WTC11 (cell line): ENCODE measurements at places on chromosomes 2 and 18.
A peak's percentile ranks its signal among the peaks of the same experiment; 100 is the strongest.

- no peak overlapping the region for H3K4me3 ChIP-seq
- H3K4me1 ChIP-seq: no peaks in the 10 kb centered on the region
- H3K27me3 ChIP-seq: no peaks in the 10 kb centered on the region
- DNase-seq: no peak
- peaks cover 56% of the 10 kb centered on the region for H3K36me3 ChIP-seq
Observed at GRCh38 chr2:149575752-149576151, 11.8 kb downstream of the MMADHC start.

DNA sequence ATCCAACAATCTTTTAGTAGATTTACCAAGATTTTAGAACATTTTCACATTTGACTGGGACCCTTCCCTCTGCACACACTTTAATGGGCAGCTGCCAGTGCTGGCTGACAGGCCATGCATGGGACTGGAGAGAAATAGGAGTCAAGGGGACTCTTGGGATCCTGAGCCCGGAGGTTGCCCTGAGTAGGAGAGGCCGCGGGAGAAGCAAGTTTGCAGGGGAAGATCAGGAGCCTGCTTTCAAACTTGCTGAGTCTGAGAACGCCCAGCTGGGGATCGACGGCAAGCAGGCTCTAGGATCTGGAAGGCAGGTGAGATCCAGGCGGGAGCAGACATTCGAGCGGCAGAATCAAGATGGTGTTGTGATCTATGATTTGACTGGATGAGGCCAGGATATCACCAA is 186.1 kb downstream of the HDAC4 start:
- H3K4me1 ChIP-seq: peaks cover 54% of the 10 kb centered on the region
- DNase-seq: no peak
- H3K27ac ChIP-seq: peak overlapping the region; percentile 60; the same call in 1 of the 2 replicates
- H3K36me3 ChIP-seq: no peaks in the 10 kb centered on the region
- H3K27me3 ChIP-seq: no peaks in the 10 kb centered on the region

DNA sequence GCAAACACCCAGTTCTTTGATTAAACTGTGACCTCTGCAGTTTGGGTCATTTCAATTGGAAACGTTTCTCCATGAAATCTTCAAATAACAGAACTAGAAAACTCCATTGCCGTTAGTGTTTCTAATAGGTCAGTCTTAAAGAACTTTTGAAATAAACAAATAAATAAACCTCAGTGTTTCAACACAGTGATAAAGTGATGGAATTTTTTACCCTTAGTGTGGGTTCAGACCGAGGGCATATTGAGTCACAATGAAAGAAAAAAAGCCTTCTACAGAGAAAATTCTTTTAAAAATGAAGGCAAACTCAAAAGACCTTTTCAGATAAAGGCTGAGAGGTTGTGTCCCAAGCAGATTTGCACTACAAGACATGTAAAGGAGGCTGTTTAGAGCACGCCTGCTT is 149.6 kb downstream of the NCKAP5 start:
- no peak overlapping the region for H3K4me3 ChIP-seq
- peaks cover 3% of the 10 kb centered on the region for H3K27me3 ChIP-seq
- H3K4me1 ChIP-seq: peaks cover 39% of the 10 kb centered on the region

DNA sequence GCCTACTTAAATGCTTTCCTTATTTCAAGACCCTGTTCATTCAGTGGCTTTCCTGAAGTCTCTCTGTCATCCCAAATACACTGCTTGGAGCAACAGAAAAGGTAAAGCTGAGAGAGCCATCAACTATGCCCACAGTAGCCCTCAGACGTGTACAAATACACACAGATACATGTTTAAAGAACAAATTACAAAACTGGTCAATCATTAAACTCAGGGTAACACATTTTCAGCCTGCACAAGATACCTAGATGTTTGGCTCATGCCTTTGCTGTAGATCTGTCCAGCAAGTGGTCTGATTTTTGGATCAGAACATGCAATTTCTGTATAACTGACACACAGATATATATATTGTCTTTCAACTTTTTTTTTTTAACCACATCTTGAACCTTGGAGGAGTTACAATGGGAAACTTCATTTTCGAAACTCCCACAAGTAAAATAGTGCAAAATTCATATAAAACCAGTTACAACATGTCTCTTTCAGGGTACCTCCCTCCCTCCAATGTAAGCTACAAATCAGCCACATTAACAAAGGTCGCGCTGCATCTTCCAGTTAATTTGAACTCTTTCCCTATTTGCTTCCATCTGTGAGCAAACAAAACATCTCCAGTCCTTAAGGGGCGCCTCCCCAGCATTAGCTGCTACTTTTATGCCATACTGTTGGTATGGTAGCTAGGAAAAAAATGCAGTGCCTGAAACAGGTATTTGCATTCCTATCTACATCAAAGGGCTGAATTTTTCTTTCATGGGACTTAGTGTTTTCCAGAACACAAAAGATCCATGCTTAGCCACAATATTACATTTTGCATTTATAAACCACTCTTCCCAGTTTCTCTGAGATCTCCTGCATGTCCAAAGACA is 311.9 kb downstream of the NRXN1 start:
- no peaks in the 10 kb centered on the region for H3K27me3 ChIP-seq
- no peak for DNase-seq
- peak overlapping the region; percentile 64 for H3K27ac ChIP-seq
- 0 out of 2 replicates have a peak overlapping the region, but pooled peaks have one; percentile 0 for H3K4me3 ChIP-seq
- H3K4me1 ChIP-seq: peaks cover 49% of the 10 kb centered on the region

- H3K27ac ChIP-seq: no peak overlapping the region
- H3K4me1 ChIP-seq: peaks cover 20% of the 10 kb centered on the region
- no peak for DNase-seq
- no peaks in the 10 kb centered on the region for H3K36me3 ChIP-seq
Observed at GRCh38 chr2:200278694-200279316, 27.7 kb upstream of the SPATS2L start.

GRCh38 chr2:193276069-193276468 is 1081.3 kb upstream of the TMEFF2 start:
- H3K4me3 ChIP-seq: no peak overlapping the region
- H3K4me1 ChIP-seq: peaks cover 7% of the 10 kb centered on the region; the same call in 1 of the 2 replicates
- no peak overlapping the region for H3K27ac ChIP-seq
- no peak for DNase-seq
- no peaks in the 10 kb centered on the region for H3K36me3 ChIP-seq

- peaks cover 20% of the 10 kb centered on the region for H3K4me1 ChIP-seq
- no peak overlapping the region for H3K27ac ChIP-seq
- H3K27me3 ChIP-seq: no peaks in the 10 kb centered on the region
Observed at GRCh38 chr18:69900941-69901340, 46.7 kb downstream of the CD226 start.

GRCh38 chr2:59149271-59149670 is 908.1 kb upstream of the FANCL start:
- H3K27me3 ChIP-seq: no peaks in the 10 kb centered on the region
- H3K27ac ChIP-seq: no peak overlapping the region
- H3K4me3 ChIP-seq: no peak overlapping the region
- no peaks in the 10 kb centered on the region for H3K36me3 ChIP-seq
- DNase-seq: no peak

DNA sequence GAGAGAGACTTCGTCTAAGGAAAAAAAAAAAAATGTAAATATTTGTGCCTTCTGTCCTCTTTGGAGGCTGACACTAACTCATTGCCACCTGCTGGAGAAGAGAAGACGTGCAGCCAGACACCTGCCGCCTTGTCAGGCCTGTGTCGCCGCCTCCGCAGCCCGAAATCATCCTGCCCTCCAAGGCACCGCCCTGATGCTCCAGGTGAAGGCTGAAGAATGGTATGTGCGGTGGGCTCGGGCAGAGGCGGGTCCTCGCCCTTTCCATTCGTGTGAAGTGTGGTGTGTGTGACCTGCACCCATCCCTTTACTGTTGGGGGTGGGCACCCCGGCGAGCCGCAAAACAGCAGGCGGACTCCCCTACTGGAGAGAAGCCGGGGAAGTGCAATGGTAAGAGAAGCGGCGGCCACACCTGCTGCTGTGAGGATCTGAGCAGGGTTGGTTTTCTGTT is 60.4 kb downstream of the FAM161A start:
- no peak overlapping the region for H3K27ac ChIP-seq
- peaks cover 3% of the 10 kb centered on the region; the same call in 1 of the 2 replicates for H3K4me1 ChIP-seq
- peak; percentile 89 for DNase-seq
- H3K36me3 ChIP-seq: no peaks in the 10 kb centered on the region
- peaks cover 20% of the 10 kb centered on the region for H3K27me3 ChIP-seq

GRCh38 chr2:133790711-133791110 is 222.4 kb upstream of the NCKAP5 start:
- peaks cover 4% of the 10 kb centered on the region; the same call in 1 of the 2 replicates for H3K36me3 ChIP-seq
- H3K27me3 ChIP-seq: no peaks in the 10 kb centered on the region
- no peak for DNase-seq
- H3K4me1 ChIP-seq: peaks cover 7% of the 10 kb centered on the region

DNA sequence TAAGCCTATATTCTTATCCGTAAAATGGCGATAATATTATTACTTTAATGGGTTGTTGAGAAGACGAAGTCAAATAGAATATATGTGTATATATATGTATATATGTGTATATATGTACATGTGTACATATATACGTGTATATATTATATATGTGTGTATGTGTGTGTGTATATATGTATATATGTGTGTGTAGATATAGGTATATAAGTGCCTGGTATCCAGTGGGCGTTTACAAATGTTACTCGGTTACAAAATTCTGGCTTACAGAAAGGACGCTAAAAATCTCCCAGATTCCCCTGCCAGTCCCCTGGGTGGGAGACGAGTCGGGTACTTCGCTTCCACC is 295 bp upstream of the MTX2 start:
- DNase-seq: no peak
- H3K27me3 ChIP-seq: peaks cover 4% of the 10 kb centered on the region
- peak overlapping the region; percentile 95 for H3K4me3 ChIP-seq
- no peak overlapping the region for H3K27ac ChIP-seq

DNA sequence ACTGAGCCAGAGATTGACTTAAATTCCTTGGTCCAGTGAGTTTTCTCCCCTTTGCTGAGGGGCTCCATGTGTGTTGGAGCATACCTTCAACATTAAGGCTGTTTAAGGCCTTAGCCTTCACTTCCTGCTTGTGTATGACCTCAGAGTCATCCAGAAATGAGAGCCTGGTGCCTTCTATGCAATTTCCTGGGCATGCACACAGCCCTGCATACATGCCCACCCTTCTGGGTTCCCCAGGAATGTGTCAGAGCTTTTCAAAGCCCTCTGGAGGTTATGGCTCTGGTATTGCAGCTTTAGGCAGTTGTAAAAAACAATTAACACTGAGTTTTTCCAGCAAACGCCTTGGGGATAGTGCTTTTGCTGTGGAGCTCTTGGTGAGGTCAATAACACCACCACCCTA is 16.7 kb downstream of the IL1R1 start:
- no peaks in the 10 kb centered on the region for H3K27me3 ChIP-seq
- peaks cover 7% of the 10 kb centered on the region for H3K4me1 ChIP-seq
- H3K4me3 ChIP-seq: no peak overlapping the region
- no peaks in the 10 kb centered on the region for H3K36me3 ChIP-seq
- DNase-seq: no peak

DNA sequence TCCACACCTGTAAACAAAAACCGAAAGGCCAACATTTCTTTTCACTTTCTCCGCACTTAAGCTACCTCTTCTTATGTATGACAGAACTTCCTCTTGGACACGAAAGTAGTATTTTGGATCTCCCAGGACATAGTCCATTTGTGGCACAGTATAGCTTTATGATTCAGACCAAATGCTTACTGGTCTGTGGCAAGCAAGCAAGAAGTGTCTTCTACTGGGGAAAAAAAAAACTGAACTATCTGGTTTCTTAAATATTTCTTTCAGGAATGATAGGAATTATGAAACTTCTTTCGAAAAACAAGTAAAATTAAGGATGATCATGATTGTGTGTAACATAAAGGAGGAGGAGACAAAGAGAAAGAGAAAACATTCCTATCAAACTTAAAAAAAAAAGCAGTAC is 33.6 kb downstream of the SRBD1 start:
- no peak overlapping the region for H3K4me3 ChIP-seq
- DNase-seq: no peak

DNA sequence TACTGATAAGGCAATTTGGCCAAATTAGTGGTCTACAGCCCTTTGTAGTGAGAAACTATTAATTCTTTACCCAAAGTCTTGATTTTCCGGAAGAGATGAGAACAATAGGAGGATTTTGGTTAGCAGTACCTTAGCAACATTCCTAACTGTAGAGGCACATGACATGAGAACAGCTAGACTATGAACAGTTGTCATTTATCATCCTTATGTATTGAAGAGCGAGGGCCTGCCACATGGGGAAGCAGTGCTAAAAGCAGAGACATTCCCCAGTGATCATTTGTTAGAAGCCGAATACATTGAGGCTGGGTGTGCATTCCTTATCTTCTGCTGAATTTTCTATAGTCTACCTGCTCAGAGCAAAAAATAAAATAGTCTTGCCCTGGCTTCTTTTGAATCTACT is 65.2 kb downstream of the RBBP8 start:
- no peak overlapping the region for H3K27ac ChIP-seq
- peaks cover 27% of the 10 kb centered on the region for H3K36me3 ChIP-seq
- DNase-seq: no peak

DNA sequence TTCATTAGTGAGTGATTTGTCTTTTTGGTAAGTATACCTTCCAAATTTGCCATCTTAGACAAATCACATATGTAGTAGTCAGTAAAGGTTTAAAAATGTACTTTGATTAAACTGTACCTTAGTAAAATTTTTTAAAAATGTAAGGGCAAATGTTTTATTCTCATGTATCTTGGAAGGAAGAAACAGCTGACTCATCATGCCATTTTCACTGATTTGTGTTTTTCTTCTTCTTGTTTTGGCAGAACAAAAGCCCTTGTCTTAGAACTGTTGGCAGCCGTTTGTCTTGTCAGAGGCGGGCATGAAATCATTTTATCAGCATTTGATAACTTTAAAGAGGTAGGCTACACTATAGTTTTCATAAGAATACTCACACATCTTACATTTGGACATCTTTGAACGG is 136.5 kb downstream of the PRPF40A start:
- H3K4me3 ChIP-seq: no peak overlapping the region
- H3K27ac ChIP-seq: peak overlapping the region; percentile 46
- H3K4me1 ChIP-seq: no peaks in the 10 kb centered on the region
- no peak for DNase-seq
- H3K36me3 ChIP-seq: peaks cover 8% of the 10 kb centered on the region; the same call in 1 of the 2 replicates

DNA sequence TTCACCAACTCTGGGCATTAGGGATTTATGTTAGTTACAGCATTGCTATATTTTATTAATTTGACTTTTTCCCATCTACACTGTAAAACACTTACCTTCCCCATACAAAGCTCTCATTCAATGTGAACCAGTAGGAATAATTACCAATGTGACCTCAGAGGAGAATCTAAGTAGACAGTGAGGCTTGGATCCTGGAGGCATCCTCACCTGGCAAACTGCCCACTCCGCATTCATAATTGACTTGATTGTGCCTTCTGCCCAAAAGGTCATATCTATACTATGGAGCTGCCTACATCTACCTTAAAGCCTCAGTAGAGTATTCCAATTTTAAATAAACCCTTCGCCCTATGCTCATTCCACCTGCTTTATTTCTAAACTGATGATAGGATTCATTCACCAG is 45.4 kb upstream of the SCN1A start:
- peaks cover 4% of the 10 kb centered on the region; the same call in 1 of the 2 replicates for H3K4me1 ChIP-seq
- no peaks in the 10 kb centered on the region for H3K27me3 ChIP-seq
- H3K27ac ChIP-seq: no peak overlapping the region
- H3K36me3 ChIP-seq: no peaks in the 10 kb centered on the region
- no peak overlapping the region for H3K4me3 ChIP-seq

DNA sequence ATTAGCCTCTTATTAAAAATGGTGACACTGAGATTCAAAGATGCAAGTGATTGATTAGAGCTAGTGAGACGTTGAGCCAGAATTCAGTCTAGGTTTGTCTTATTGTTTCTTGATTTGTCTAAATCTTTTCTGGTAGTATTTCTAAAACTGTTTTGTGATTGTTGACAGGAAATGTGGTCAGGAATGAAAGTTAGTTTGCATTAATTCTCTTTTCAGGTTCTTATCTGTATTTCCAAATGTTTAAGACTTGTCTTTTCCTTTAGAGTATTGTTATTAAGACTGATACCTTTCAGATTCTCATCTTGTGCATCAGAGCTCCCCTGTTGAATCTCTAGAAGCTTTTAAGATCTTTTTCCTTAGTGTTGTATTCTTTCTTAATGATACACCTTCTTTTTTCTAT is 89.3 kb downstream of the MBD5 start:
- no peak for DNase-seq
- no peak overlapping the region; the same call in 1 of the 2 replicates for H3K27ac ChIP-seq
- no peak overlapping the region for H3K4me3 ChIP-seq
- 0 out of 2 replicates have a peak, but pooled peaks cover 5% of the 10 kb centered on the region for H3K4me1 ChIP-seq
- no peaks in the 10 kb centered on the region for H3K36me3 ChIP-seq
